ENCODE measurements at places on chromosomes 4 and X. TPM values are rescaled to one million over a fixed set of nuclear protein-coding genes. Genes with fewer than 3 reads are reported as not detected.

The SMPX gene
- 372 TPM for total RNA-seq

The USP17L13 gene
- not detected for total RNA-seq

The CLGN gene
- total RNA-seq = 58.2 TPM

The SUPT20HL2 gene
- not detected for total RNA-seq

The SYP gene
- total RNA-seq = 2.8 TPM

The ZNF518B gene
- 29.7 TPM for total RNA-seq

The ADAM29 gene
- total RNA-seq = not detected

The EVC2 gene
- 2.8 TPM for total RNA-seq

The ACE2 gene
- 17.2 TPM for total RNA-seq

The SRPX2 gene
- total RNA-seq = 20.4 TPM

The HAUS3 gene
- total RNA-seq = 6.7 TPM
